ENCODE measurements at places on chromosomes 1 and 21.

DNA sequence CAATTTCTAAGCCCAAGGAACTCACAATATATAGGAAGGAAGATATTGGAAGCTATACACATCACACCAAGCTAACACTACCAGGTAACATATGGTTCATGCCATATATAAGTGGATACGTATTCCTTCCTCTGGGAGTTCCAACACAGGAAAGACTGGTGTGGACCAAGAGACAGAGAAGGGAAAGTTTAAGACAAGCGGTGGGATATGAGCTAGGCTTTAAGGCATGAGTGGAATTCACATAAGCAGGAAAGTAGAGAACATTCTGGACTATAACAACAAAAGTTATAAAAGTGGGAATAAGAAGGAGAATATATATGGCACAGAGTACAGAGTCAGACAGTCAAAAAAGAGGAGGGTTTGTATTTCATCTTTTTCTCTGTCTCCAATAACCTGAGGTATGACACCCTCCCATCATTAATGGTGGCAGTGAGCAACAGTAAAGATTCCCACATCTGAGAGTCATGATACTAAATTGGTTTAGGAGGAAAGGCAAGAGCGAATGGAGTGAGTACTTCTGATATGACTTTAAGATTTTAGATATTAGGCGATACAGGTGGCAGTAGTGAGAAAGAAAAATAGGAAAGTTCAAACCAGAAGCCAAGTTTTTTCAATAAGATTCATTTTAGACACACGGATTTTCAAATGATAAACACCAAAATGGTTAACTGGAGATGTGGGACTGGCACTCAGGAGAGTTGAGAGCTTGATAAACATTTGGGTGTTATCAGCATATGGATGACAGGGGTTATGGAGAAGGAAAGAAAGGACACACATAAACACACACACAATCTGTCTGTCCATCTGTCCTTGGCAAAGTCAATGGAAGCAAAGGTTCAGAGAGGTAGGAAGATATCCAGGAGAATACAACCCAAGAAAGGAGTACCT is 87.4 kb upstream of the TTC39A start:
- no peak for DNase-seq

GRCh38 chr1:232704694-232705680 is 75.1 kb upstream of the SIPA1L2 start:
- DNase-seq: no peak

GRCh38 chr1:195851016-195851601 is 757.1 kb downstream of the KCNT2 start:
- DNase-seq: no peak

DNA sequence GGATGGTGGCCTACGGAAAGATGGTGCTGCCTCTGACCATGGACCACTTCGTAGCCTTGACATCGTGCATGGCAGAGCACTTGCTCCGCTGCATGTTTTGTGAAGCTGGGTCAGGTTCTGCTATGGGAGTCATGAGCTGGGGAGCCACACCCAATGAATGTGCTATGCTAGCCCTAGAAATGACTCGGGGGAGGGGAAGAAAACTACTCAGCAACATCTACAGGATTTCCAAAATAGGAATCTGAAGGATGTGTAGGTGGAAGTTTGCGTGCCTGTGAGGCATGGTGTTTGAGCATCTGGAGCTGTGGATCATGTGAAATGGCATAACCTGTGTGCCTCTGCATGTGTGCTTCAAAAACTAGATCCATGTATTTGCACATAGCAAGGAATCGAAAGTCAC is 247.3 kb downstream of the CACNA1E start:
- no peak for DNase-seq

DNA sequence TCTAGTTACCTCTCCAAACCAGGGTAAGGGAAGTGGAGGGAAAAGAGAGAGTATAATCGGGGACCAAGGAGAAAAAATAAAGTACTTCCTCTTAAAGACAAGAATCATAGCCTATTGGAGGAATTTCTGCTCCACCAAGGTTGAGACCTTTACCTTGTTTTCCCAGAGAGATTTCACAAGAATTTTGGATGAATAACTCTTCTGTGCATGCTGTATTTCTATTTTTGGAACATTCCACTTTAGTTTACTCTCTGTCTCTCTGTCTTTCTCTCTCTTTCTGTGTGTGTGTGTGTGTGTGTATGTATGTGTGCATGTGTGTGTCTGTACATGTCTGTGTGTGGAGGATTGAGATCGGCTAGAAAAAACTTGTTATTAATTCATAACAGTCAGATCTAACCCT is 318.4 kb upstream of the RGS18 start:
- DNase-seq: no peak

DNA sequence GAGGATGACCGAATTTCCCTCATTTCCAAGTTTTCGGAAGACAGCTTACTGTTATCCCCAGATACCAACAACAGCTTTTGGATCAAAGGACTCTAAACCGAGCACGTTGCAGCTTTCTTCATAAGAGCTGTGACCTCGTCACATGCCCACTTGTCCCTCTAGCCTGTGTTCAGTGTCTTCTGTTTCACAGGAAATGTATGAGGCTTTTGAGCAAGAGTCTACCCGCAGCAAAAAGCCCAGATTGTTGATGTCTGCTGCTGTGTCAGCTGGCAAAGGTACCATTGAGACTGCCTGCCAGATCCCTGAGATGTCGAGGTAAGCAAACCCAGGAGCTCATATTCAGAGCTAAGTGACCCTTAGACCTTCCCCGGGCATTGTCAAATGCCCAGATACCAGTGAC is 24.1 kb downstream of the CHI3L2 start:
- no peak for DNase-seq

- no peak for DNase-seq
These were observed 51.6 kb downstream of the PLEKHA6 start for GRCh38 chr1:204308023-204308628.

DNA sequence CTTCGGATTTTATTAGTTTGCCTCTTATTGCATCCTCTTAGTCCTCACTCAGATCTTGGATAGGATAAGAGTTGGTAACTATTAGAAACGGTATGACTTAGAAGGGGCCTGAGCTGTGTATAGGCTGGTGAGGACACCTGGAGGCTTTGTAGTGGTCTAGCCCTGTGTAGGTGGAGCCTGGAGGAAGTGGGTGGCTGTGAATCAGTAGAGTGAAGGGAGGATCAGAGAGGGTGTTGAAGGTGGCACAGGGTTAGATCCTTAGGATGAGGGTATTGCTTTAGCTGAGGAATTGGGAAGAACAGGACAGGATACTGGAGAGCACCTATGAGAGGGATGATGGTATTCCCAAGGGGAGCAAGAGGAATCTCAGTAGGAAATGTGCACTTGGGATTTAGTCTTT is 5.7 kb downstream of the VANGL1 start:
- DNase-seq: no peak

- DNase-seq: no peak
These were observed 3.2 kb downstream of the TMCC2 start for GRCh38 chr1:205230982-205231381.

- no peak for DNase-seq
These were observed 9.0 kb downstream of the TIMM17A start for GRCh38 chr1:201964261-201964660.

- DNase-seq: no peak
These were observed 13.8 kb downstream of the GPATCH2 start for GRCh38 chr1:217617126-217617525.

DNA sequence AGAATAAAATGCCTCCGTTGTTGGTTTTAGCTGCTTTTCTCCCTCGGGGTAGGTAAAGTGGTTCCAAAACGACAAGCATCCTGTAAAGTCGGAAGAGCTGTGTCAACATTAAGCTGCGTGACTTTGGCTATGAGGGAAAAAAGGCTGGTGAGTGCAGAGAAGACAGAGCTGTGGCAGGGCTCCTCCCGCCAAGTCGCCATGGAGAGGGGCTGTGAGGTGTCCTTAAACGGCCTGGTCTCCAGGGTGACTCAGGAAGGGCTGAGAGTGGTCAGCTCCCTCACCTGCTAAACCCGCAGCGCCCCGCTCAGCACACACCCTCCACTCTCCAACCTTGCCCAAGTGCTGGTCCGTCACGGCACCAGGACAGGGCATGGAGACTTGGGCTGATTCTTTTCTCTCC is 91.6 kb upstream of the SAMD11 start:
- no peak for DNase-seq

DNA sequence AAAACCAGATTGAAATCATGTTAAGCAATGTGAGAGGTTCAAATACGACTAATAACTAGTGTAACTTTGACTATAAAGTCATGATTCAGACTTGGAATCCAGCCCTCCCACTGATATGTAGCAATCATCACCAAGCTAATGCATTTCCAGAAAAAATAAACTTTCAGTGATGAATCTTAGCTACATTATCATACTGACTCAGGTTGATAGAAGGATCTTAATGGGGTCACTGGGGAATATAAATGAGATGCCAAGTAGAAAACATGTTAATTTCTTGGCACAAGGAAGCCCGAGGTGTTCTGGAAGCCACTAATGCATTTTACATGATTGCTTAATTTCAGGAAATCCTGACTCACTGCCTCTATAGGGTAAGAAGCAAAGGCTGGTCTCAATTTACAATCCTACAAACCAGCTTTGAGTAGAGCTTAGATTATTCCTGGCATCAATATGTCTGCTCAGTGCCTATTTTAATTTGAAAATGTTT is 67.7 kb downstream of the SELENOF start:
- DNase-seq: no peak

- no peak for DNase-seq
These were observed 5.0 kb downstream of the KDM5B start for GRCh38 chr1:202802998-202803932.

DNA sequence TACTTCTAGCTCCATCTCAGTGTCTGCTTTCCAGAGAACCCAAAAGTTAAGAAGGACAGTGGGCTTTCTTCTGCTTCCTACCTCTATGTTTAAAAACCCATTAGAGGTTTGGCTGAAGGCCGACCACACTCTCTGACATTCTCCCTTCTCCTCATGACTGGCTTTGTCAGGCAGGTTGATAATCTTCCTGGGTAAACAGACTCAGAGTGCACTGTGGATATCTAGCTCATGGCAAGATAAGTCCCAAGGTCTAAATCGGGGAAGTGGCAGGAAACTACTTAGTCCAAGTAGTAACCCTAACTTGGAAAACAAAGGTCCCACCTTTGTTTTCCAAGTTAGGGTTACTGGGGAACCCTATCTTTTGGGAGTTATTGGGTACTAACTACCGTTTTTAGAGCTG is 161.9 kb upstream of the SPAG17 start:
- no peak for DNase-seq

- no peak for DNase-seq
These were observed 57.2 kb upstream of the TRAPPC10 start for GRCh38 chr21:43954896-43955295.

DNA sequence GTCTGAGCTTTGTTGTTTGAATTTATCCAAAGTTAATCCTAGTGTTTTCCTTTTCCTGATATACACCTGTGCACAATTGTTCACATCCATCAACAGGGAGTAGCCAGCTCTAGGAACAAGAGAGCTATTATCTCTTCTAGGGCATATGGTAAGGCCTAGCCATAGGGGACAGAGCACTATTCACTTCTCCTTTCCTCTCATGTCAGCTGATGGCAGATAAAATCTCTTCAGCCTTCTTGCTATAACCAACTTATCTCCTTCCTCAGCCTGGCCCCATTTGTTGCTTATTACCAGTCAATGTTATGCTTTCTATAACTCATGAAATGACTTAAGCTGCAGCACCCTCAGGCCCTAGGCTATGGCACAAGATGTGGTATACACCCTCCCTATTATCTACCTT is 38.9 kb downstream of the PATJ start:
- DNase-seq: no peak

DNA sequence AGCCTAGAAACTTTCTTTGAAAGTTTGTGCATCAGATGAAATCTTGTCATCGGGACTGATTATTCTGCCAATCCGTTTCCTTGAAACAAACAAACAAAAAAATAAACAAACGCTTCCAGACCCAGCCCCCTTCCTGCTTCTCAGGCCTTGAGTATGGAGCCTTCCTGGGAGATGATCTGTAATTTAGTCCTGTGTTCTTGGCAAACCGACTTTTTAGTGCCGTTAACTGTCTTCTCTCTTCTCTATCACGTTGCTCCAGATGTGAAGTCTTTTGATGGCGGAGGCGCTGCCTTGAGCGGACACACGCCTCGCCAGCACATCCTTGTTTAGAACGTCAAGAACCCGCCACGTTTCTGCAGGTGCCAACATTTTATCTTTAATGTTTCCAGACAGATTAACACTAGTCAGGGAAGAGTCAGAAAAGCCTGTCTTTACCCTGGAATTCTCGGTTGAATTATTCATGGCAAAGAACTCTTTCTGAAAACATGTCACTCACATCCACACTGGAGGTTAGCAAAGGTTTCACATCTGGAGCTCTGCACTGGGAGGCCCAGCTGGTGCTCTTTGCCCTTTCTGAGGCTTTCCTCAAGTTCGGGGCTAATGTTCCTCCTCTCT is 265.7 kb upstream of the C1orf174 start:
- no peak for DNase-seq

DNA sequence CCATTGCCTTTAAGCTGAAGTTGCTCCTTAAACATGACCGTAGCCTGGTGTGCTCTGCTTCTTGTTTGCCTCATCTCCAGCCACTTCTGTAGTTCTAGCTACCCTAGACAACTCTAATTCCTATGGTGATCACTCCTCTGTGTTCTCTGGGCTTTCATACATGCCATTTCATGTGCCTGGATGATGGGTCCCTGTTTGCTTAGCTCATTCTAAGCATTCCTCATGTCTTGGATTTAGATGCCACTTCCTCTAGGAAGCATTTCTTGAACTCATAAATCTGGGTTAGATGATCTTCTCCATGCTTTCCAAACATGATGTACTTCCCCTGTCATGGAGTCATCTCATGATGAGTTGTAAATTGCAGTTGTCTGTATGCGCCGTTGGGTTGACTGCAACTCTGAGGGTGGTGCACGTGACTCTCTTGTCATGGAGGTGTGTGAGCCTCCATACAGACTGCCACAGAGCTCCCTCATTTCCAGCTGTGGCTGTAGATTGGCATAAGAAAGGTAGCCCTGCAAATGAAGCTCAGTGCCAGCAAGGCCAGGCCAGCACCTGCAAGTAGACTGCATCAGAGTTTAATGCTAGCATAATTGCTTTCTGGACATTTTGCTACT is 77.2 kb downstream of the LAMC1 start:
- no peak for DNase-seq

DNA sequence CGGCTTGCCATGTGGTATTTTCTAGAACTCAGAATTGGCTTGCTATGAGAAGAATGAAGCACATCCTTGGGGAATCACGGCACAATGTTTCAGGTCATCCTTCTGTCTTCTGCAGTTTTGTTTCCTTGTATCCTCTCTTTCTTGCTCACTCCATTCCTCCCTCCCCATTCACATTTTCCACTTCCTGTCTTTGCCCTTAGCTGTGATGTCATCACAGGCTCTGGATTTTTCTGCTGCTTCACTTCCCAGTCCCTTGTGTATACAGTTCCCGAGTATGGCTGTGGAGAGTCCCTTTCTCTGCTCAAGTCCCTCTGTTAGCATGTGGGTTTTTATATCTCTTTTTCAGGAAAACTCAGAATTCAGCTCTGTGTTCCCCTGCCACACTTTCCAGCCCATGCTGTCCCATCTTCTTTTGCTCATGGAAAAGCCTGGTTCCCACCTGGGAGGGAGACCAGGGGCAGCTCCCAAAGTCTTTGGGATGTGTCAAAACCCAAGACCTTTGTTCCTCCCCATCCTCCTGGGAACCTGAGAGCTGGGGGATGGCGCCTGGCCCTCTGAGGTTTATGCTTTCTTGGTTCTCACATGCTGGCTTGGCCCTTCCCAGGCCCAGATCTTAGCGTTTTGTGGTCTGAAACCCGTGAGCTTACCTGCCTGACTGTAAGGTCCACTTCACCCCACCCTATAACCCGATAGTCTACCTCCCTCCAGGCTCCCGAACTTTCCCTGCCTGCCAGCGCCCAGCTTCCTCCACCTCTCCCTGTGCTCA is 4.8 kb upstream of the RGS16 start:
- DNase-seq: no peak

- no peak for DNase-seq
These were observed 690.9 kb downstream of the BRINP3 start for GRCh38 chr1:189786761-189787160.

- DNase-seq: no peak
These were observed 198.7 kb downstream of the KCNJ6 start for GRCh38 chr21:37717534-37717933.
